ENCODE measurements at places on chromosomes 3 and 15. TPM values are rescaled to one million over a fixed set of nuclear protein-coding genes. Genes with fewer than 3 reads are reported as not detected.
A peak's percentile ranks its signal among the peaks of the same experiment; 100 is the strongest.

CELF6 gene
- total RNA-seq = 1.0 TPM

GRCh38 chr3:56989169-56989976, 71.1 kb upstream of the SPATA12 start:
- peak; percentile 40 for DNase-seq
- no peak overlapping the region for H3K27ac ChIP-seq
- H3K4me3 ChIP-seq = no peak overlapping the region

ZNF80 gene
- not detected for total RNA-seq

GRCh38 chr3:176663837-176664831, 533.1 kb downstream of the TBL1XR1 start:
- H3K36me3 ChIP-seq = no peaks in the 10 kb centered on the region
- H3K27ac ChIP-seq = peak overlapping the region; percentile 57
- no peaks in the 10 kb centered on the region for H3K27me3 ChIP-seq
- H3K4me1 ChIP-seq = no peaks in the 10 kb centered on the region

DNA sequence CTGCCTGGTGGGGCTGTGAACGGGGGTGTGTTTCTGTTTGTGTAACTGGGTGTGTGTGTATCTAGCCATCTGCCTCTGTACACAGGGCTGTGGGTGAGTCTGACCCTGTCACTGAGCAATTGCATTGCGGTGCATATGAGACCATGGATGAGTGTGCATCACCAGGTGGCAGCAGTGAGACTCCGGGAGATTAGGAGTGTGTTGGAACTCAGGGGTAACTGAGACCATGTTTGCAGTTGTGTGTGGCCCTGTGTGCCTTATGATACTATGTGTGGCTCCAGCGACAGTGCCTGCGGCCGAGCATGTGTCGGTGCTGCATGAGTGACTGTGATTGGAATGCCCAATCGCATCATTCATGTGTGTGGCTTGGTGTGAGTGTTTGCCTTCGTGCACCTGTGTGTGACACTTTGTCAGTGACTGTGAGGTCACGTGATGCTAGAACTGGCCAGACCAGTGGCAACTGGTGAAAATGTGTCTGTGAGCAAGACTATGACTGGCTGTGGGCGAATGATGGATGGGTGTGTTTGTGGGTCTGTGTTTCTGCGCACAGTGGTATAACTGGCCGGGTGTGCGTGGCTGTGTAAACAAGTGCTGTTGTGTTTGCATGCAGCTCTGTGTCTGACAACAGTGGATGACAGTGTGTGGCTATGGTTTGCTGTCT, 14.0 kb downstream of the VILL start:
- H3K4me3 ChIP-seq = no peak overlapping the region
- H3K27ac ChIP-seq = no peak overlapping the region
- no peaks in the 10 kb centered on the region for H3K4me1 ChIP-seq
- DNase-seq = peak; percentile 89

HDGFL3 gene
- total RNA-seq = 65.3 TPM
